ENCODE measurements at places on chromosomes 4 and X. TPM values are rescaled to one million over a fixed set of nuclear protein-coding genes. Genes with fewer than 3 reads are reported as not detected.

Gene RHOXF1
- not detected for total RNA-seq

Gene FGB
- 35.5 TPM for total RNA-seq

Gene NXF2
- total RNA-seq: not detected

Gene HPGDS
- total RNA-seq: not detected

Gene NOX1
- not detected for total RNA-seq

Gene CTAG2
- 2.8 TPM for total RNA-seq
